ENCODE measurements at places on chromosomes 6 and 20. TPM values are rescaled to one million over a fixed set of nuclear protein-coding genes. Genes with fewer than 3 reads are reported as not detected.

The CNBD2 gene
- 5.1 TPM for total RNA-seq

The HLA-DRA gene
- 0.11 TPM for total RNA-seq

The HLA-G gene
- not detected for total RNA-seq

The BTNL2 gene
- total RNA-seq: not detected

The PKIB gene
- total RNA-seq: 0.17 TPM

The EBF4 gene
- 1.2 TPM for total RNA-seq

The HTR1B gene
- total RNA-seq: 1.5 TPM

The KIF25 gene
- total RNA-seq: not detected

The KCNG1 gene
- total RNA-seq: 2.8 TPM

The CCN6 gene
- not detected for total RNA-seq

The SNAP25 gene
- total RNA-seq: not detected

The THBD gene
- 7.2 TPM for total RNA-seq

The SIRPB1 gene
- 2.8 TPM for total RNA-seq

The DNAH8 gene
- under 0.01 TPM for total RNA-seq

The BPIFB1 gene
- not detected for total RNA-seq

The CDYL gene
- total RNA-seq: 26.7 TPM

The TNF gene
- not detected for total RNA-seq

The MYCT1 gene
- total RNA-seq: 192 TPM

The PPP1R16B gene
- total RNA-seq: 183 TPM

The SPINT4 gene
- total RNA-seq: not detected

The HFE gene
- total RNA-seq: 3.5 TPM

The ADAM33 gene
- total RNA-seq: 0.09 TPM

The OR2H1 gene
- not detected for total RNA-seq

The BPI gene
- total RNA-seq: not detected

The MDFI gene
- 27.0 TPM for total RNA-seq

The FOXC1 gene
- total RNA-seq: 4.4 TPM

The PM20D2 gene
- 2.4 TPM for total RNA-seq

The TBXT gene
- not detected for total RNA-seq

The PSORS1C1 gene
- total RNA-seq: 4.0 TPM

The VSX1 gene
- not detected for total RNA-seq

The MYLK4 gene
- total RNA-seq: 0.87 TPM

The LY6G5C gene
- total RNA-seq: 1.4 TPM

The COL9A1 gene
- not detected for total RNA-seq

The NCOA7 gene
- 62.8 TPM for total RNA-seq

The CLPSL1 gene
- not detected for total RNA-seq

The OR12D3 gene
- total RNA-seq: not detected

The TNFAIP3 gene
- total RNA-seq: 3.4 TPM

The CDH4 gene
- 0.11 TPM for total RNA-seq

The PFDN4 gene
- total RNA-seq: 109 TPM

The NKX2-4 gene
- total RNA-seq: not detected

The TRIM31 gene
- not detected for total RNA-seq

The JPH2 gene
- total RNA-seq: not detected

The TJAP1 gene
- 8.0 TPM for total RNA-seq

The DEFB124 gene
- total RNA-seq: not detected

The IFNGR1 gene
- 95.1 TPM for total RNA-seq

The RIPPLY2 gene
- total RNA-seq: 0.17 TPM

The SMLR1 gene
- total RNA-seq: not detected

The OR2B6 gene
- total RNA-seq: not detected

The BPIFB2 gene
- total RNA-seq: not detected

The RALY gene
- total RNA-seq: 70.9 TPM

The EPHA7 gene
- 0.09 TPM for total RNA-seq
